CD4-positive, alpha-beta T cell treated with Interleukin-17A for 1 hour (primary cell): ENCODE measurements at places on chromosomes 4 and X.
A peak's percentile ranks its signal among the peaks of the same experiment; 100 is the strongest.

DNA sequence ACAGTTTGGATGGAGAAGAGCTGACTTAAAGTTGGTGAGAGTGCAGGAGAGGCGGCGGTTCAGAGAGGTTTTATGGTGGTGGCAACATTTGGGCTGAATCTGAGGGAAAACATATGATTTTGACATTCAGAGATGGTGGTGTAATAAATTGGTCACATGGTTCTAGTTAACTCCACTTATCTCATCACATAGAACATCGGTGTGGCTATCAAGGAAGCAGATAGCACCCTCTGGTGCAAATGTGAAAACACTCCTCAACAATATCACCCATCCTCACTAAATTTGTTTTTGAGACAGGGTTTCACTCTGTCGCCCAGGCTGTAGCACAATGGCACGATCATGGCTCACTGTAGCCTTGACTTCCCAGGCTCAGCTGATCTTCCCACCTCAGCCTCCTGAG lies 28.8 kb downstream of the SUPT20HL2 start:
- no peak for DNase-seq

DNA sequence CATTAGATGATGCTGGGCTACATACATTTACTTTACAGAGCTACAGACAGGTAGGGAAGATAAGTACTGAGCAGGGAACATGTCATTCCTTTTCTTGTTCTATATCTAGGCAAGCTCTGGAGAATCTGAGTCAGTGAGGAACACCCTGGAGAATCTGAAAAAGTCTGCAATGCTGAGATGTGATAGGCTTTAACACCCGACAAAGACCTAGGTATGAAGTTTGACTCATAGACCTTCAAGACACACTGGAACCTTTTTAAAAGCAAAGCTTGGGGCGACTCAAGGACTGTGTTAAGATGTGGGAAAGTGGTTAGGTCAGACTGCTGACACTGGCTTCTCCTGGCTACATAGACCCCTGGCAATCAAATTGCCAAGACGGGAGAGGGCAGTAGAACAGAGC lies 42.8 kb downstream of the OSTC start:
- no peak for DNase-seq

- no peak for DNase-seq
Measured at GRCh38 chr4:163271555-163272127, 60.8 kb downstream of the NPY1R start.

- DNase-seq = no peak
Measured at GRCh38 chrX:41471786-41472185, 24.6 kb downstream of the NYX start.

DNA sequence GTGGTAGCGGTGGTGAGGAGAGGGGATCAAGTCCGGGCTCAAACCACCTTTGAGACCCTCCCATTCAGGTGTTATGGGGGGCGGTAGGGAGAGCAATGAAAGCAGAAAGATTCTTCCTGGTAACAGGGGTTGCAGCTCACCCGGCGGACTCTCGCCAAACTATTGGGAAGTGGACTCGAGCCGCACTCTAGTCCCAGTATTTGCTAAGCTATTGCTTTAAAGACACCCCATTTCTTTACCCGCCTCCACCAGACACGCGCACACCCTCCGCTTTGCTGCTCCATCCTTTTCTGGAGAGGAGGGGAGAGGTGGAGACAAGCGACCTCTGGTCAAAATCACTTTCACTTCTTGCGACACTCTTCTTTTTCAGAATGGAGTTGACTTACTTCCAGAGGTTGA lies 625 bp upstream of the GABRA4 start:
- DNase-seq = no peak

DNA sequence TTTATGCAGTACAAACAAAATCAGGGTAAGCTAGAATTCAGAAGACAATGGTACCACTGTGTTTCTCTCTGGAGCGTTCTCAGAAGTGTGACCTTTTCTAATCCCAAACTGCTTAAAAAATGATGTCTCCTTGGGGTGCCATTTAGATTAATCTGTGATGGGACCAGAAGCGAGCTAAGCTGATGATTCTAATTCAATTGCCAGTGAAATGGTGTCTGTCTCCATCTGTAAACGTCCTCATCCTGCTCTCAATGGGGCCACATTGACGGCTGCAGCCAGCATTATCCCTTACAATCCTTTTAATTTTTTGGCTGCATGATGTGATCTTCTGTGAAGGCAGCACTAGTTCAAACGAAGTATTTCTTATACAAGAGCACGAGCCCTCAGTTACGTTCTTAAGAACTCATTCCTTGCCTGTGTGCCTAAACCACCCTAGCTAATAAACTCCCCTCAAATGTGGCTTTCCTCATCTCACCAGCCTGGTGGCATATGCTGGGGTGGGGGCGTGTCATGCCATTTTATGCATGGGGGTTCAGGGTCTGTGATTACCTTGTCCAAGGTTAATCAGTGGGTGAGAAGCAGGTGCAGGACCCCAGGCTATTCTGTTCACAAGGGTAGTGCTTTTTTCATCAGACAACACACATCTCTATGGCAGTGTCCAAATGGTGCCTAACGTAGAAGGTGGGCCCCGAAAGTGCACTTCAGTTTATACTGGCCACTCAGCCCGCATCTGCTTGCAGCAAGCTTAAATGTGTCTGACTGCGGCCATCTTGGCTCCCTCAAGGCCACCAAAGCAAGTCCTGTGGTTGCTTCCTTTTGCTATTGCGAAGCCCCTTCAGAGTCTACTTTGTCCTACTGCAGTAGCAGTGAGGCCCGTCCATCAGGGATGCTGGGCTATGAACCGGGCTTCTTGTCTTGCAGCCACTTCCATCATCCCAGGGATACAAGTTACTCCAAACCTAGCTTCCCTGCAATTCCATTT lies 45.7 kb upstream of the SLC2A9 start:
- DNase-seq = no peak

GRCh38 chrX:126820700-126821420 lies 1.3 kb downstream of the PRR32 start:
- DNase-seq = no peak

GRCh38 chr4:40524366-40525041 lies 105.2 kb downstream of the RBM47 start:
- no peak for DNase-seq

DNA sequence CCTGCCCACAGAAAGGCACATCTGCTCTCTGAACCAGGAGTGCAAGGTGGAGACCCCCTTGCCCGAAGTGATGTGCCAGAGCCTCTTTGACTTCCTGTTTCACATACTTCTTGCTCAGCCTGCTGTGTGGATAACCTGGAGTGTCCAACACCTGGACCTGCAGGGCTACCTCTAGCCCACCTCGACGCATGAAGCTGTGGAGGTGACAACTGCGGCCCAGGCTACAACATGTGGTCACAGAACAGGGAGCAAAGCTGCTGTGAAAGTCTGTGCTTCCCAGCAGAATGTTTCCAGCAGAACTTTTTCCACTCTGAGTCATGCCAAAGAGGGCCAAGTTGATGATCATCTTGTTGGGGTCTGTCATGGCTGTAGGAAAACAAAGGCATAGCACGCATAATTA lies 1.5 kb downstream of the GIMD1 start:
- no peak for DNase-seq

DNA sequence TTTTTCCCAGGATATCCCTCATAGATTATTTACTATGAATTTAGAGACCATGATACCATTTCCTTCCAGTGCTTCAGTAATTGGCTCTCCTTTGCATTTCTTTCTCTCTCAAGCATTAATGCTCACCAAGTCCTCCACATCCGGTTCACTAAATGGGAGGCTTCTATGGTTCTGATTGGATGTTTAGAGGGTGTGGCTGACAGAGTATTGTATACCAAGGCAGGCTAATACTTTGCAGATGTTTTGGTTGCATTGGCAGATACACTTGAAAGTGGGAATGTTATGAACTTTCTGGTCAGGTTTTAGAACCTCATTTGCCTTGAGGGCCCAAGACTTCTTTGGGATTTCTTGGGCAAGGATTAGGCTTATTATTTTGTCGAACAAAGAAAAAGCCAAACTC lies 24.2 kb downstream of the CBLL2 start:
- DNase-seq = no peak

DNA sequence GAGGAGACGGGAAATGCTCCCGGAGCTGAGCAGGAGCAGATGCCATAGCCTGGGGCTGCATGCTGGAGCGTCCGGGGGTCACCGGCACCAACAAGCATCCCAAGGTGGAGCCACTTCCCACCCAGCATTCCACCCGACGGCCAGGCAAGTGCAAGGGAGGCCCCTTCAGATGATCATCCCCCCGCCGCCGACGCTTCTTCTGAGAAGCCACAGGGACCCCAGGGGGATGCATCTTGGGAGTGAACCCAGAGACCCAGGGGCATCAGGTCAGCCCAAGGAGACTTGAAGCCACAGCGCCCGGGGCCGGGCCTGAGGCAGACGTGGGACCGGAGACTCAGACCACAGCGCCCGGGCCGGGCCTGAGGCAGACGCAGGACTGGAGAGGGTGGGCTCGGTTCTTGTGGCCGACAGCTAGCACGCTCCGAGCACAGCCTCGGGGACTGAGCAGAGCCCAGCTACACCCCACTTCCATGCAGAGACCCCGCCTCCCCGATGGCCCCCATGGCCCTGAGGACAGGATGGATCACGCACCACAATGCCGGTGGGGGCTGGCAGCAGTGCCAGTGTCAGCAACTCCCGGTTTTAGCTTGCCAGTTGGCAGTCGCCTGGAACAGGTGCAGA lies 33.0 kb upstream of the CPLX1 start:
- no peak for DNase-seq

- no peak for DNase-seq
Measured at GRCh38 chr4:7052923-7053715, 9.9 kb downstream of the TADA2B start.

- no peak for DNase-seq
Measured at GRCh38 chr4:108877821-108878220, 115.0 kb upstream of the ETNPPL start.

DNA sequence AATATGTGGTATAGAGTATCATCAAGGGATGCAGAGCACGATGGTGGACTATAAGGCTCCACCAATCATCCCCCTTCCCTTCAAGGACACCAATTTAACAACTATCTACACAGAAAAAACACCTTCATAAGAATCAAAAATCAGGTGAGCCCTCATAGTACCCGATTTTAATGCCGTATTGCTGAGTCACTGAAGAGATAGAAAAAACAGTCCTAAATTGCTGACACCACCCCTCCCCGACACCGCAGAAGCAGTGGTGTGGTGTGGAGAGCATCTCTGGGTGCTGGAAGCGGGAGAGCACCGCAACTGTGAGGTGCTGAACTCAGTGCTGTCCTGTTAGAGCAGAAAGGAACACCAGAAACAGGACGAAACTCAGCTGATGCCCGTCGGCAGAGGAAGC lies 49.3 kb downstream of the ABCB7 start:
- no peak for DNase-seq

GRCh38 chr4:146521541-146522097 lies at the start of gene SLC10A7:
Gene SLC10A7, minus strand, starts transcription at chr4:146521940. Its CDS starts 223 bp downstream, at chr4:146521717.
- DNase-seq = peak; percentile 74

DNA sequence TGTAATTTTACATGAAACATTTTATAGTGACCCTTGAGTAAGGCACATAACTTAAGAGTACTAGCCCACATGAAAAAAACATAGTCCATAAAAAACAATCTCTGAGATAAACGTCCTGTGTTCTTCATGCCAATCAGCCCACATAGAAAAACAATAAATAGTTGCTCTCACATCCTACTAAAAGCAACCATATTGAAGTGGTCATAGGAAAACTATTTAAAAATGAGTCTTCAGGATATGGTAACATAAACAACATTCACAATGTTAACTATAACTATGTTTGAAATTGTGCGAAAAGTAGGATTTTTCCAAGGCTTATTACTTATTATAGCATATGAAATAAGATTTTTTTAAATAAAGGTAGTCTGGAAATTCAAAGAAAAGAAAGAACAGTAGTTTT lies 77.1 kb upstream of the EPHA5 start:
- DNase-seq = no peak

- DNase-seq = no peak
Measured at GRCh38 chr4:19562456-19562855, 689.2 kb upstream of the SLIT2 start.

- DNase-seq = no peak
Measured at GRCh38 chr4:95445251-95445650, 103.5 kb downstream of the UNC5C start.

DNA sequence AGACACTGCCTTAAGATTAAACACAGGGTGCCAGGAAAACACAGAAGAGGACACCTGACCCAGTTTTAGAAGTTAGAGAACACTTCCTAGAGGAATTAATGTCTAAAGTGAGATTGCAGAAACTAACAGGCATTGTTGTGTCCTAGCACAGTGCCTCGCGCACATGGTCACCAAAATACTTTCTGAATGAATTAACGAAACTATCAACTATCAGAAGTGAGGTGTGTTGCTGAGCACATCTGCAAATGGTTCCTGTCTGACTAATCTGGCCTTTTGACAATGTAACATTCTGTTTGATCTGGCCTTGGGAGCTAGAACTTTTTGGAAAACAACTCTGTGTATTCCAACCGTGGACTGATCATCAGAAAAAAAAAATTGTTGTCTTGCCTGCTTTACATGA lies 556.8 kb upstream of the LCORL start:
- DNase-seq = no peak

GRCh38 chrX:64265265-64265664 lies 34.9 kb upstream of the ASB12 start:
- no peak for DNase-seq

DNA sequence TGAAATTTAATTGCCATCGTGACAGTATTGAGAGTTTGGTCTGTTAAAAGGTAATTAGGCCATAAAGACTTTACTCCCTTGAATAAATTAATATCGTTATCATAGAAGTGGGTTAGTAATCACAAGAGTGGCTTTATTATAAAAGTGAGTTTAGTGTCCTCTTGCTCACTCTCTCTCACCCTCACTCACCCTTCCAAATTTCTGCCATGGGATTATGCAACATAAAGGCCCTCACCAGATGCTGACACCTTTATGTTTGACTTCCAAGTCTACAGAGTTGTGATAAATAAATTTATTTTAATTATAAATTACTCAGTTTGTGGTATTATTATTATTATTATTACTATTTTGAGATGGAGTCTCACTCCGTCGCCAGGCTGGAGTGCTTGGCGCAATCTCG lies 1070.8 kb downstream of the PCDH18 start:
- DNase-seq = no peak

DNA sequence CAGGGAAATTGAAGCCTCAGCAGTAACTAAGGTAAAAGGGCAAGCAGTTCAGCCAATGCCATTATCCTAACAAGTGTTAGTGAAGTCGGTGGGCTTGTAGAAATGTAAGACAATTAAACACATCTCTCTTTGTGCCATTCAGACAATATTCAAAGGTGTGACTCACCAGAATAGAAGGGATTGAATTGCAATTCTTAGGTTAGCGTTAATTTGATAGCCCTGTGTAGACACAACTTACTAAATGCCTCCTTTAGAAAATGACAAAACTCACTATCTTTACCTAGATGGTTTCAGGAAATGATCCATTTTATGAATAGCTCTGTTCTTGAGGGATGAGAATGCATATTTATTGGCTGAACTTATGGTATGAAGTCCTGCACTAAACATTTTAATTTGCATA lies 35.2 kb downstream of the RPA4 start:
- no peak for DNase-seq
